ENCODE measurements at places on chromosomes 12 and 14. TPM values are rescaled to one million over a fixed set of nuclear protein-coding genes. Genes with fewer than 3 reads are reported as not detected.

The DEPDC4 gene
- total RNA-seq, result 1.4 TPM

The BEGAIN gene
- 4.2 TPM for total RNA-seq

The MED13L gene
- 130 TPM for total RNA-seq

The MIP gene
- not detected for total RNA-seq

The ZNF385A gene
- total RNA-seq, result 88.4 TPM

The SERPINA12 gene
- total RNA-seq, result not detected

The TOMM20L gene
- not detected for total RNA-seq

The GLIPR1L2 gene
- total RNA-seq, result 0.62 TPM

The KLRC2 gene
- total RNA-seq, result 3.1 TPM

The PROX2 gene
- total RNA-seq, result 0.13 TPM

The RTN1 gene
- total RNA-seq, result 5.2 TPM

The EML5 gene
- total RNA-seq, result 2.0 TPM

The TC2N gene
- total RNA-seq, result 119 TPM

The ANKRD52 gene
- 43.9 TPM for total RNA-seq

The TRPV4 gene
- total RNA-seq, result 3.6 TPM

The GDF11 gene
- 7.2 TPM for total RNA-seq

The OR4E2 gene
- not detected for total RNA-seq

The SAMD4A gene
- total RNA-seq, result 56.6 TPM

The IL26 gene
- not detected for total RNA-seq
